ENCODE measurements at places on chromosomes 16 and 17. TPM values are rescaled to one million over a fixed set of nuclear protein-coding genes. Genes with fewer than 3 reads are reported as not detected.

The ITGA3 gene
- 22.9 TPM for total RNA-seq

The CCL3 gene
- total RNA-seq: 4.9 TPM

The CES5A gene
- 0.18 TPM for total RNA-seq

The MYH2 gene
- total RNA-seq: 0.91 TPM

The ORC6 gene
- 15.6 TPM for total RNA-seq

The SLC47A1 gene
- 1.00 TPM for total RNA-seq

The CES1 gene
- total RNA-seq: 0.82 TPM

The TAC4 gene
- total RNA-seq: not detected

The ZFHX3 gene
- 4.7 TPM for total RNA-seq

The MEIOB gene
- 1.2 TPM for total RNA-seq

The ATP6V0D1 gene
- 74.9 TPM for total RNA-seq

The CCDC154 gene
- total RNA-seq: 1.00 TPM

The KATNIP gene
- 26.7 TPM for total RNA-seq

The PARN gene
- total RNA-seq: 19.3 TPM
